HCT116 (cell line): ENCODE measurements at places on chromosomes 7 and 10.

DNA sequence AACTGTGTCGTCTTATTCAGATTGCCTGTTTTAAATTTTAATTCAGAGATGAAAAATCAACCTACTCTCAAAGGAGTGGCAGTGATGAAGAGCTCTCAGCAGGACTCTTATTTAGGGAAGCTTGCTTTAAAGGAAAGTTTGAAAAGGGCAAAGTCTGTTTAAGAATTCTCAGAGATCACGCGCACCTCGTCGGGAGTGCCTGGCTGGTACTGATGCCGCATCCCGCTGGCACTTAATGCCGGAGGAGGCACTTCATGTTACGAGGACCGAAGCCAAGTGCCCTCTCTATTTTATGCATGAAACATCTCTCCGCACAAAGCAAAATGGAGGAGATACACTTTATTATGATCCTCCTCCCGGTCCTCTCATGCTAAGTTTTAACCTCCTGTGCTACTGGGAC, 71.1 kb upstream of the INSYN2A start:
- no peaks in the 10 kb centered on the region for H3K4me1 ChIP-seq
- no peaks in the 10 kb centered on the region for H3K36me3 ChIP-seq
- no peak for DNase-seq
- no peak overlapping the region for H3K4me3 ChIP-seq
- no peak overlapping the region for H3K27ac ChIP-seq

- H3K27ac ChIP-seq: no peak overlapping the region
- H3K27me3 ChIP-seq: no peaks in the 10 kb centered on the region
- no peak for DNase-seq
These were observed 173.4 kb downstream of the LRRN3 start for GRCh38 chr7:111264111-111264868.

- no peak for DNase-seq
- no peaks in the 10 kb centered on the region for H3K27me3 ChIP-seq
- H3K36me3 ChIP-seq: no peaks in the 10 kb centered on the region
These were observed 49.9 kb downstream of the UBE2H start for GRCh38 chr7:129902788-129903422.

- no peaks in the 10 kb centered on the region for H3K27me3 ChIP-seq
- peaks cover 20% of the 10 kb centered on the region for H3K4me1 ChIP-seq
- no peak overlapping the region for H3K4me3 ChIP-seq
- H3K27ac ChIP-seq: no peak overlapping the region
These were observed 4.7 kb downstream of the FAS start for GRCh38 chr10:88995156-88995876.

DNA sequence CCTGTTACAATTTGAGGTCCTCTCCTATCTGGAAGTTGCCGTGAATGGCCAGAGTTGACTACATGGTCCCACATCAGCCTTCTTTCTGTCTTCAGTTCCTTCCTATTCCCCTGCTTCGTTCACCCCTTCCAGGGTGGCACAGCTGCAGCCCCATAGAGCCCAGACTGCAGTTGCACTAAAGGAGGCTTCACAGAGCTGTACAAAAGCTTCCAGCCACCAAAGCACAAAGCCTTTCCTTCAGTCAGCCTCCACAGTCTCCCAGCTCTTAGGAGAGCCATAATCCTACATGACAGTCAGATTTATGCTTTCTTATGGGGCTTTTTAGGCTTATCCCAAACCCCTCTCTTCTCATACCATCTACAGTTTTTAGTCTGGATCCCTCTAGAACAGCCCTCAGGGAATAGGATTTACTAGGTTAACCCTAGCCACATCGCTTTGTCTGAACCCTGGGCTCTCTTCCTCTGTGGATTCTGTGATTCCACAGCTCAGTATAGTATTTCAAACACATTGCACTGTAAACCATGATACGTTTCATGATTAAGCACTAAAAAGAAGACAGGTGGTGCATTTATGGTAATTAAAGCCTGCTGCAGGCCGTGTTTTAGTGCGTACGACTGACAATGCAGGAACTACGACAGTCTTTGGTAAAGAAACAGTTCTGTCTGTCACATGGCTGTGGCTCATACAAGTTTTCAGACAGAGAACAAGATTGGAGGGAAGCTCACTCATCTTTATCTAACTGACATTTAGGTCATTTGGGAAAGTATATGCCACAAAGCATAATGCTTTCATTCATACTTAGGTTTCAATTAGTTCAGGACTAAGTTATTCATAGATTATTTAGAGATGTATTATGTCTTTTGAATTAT, 208.3 kb upstream of the KMT2E start:
- DNase-seq: no peak
- H3K36me3 ChIP-seq: no peaks in the 10 kb centered on the region
- no peaks in the 10 kb centered on the region for H3K4me1 ChIP-seq
- no peak overlapping the region for H3K4me3 ChIP-seq
- no peak overlapping the region for H3K27ac ChIP-seq

DNA sequence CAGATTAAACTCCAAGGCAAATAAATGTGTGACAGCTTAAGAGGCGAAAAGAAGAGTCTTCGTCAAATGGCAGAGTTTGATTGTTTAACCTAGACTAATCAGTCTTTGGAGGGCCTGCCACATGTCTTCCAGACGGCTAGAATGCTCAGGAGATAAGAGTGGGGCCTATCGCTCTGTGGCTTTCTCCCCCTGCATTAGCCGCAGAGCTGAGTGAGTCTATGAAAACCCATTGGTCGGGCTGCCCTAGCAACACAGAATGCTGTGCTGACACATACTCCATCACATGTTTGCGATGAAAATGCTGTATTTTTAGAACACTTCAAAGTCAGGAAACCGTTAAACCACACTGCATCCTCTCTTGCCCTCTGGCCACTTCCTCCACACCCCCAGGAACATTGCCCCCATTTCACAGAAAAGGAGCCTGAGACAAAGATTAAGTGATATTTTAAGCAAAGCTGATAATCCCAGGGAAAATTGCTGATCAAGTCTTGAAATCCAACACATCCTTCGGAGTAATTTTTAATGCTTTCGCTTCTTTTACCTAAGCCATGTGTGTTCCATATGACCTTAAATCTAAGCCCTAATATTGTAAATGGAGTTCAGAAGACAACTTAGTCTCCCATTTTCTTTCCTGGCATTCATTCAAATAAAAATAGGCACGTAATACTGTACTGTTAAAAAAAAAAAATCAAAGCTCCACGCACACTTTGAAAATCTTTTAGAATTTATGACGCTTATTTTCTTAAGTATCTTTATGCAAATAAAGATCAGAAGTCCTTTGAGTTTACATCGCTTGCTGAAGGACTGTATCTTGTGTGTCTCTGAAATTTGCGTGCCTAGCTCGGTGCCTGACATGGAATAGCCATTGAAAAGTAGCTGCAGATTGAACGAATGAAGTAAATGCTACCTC, 161.2 kb downstream of the CELF2 start:
- H3K27me3 ChIP-seq: peaks cover 5% of the 10 kb centered on the region; the same call in 1 of the 2 replicates
- no peaks in the 10 kb centered on the region for H3K4me1 ChIP-seq
- no peak for DNase-seq
- no peaks in the 10 kb centered on the region for H3K36me3 ChIP-seq
- H3K27ac ChIP-seq: no peak overlapping the region
